HS-5 (cell line): ENCODE measurements at places on chromosomes 2 and 18.

- no peak for DNase-seq
Observed at GRCh38 chr2:16454621-16455020, 211.0 kb downstream of the CYRIA start.

DNA sequence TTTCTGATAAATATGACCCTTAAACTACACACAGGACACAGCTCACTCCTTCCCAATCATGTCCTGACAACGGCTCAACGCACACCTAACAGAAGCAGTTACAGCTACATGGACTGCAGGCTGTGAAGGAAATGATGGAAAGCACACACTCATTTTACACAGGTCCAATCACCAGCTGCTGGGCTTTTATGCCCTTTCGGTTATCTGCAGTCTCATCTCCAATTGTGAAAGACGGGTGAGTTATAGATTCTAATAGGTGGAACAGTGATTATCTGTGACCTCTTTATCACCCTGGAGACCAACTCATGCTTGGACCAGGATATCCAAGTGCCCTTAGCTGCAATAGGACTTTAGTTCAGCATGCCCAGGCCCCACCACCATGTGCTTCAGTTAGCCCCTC, 110.4 kb upstream of the CREB1 start:
- DNase-seq: no peak

DNA sequence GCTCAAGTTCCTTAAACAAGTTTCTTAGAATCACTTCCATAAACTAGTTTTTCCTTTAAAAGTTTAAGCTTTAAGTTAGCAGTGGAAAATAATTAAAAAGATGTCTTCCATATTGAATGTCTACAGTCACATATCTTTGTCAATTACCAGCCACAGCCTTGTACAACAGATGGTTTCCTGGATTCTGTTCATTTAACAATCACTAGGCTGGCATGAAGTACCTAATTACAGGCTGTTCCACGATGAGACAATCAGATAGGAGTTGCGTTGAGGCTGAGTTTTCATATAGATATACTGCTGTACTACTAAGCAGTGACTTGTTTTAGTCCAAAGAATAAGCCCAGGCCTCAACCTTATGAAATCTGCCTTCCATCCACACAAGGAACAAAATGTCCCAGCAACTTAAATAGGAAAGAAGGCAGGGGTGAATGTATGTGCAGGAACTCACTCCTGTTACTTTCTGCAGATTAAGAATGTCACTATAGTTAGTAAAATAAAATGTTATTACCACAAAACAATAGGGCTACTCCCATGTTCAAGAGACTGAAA, 131.0 kb downstream of the ZAP70 start:
- no peak for DNase-seq

GRCh38 chr2:135494503-135494902, 36.5 kb downstream of the ZRANB3 start:
- no peak for DNase-seq

- DNase-seq: no peak
Observed at GRCh38 chr2:20219763-20220380, 5.1 kb downstream of the SDC1 start.

DNA sequence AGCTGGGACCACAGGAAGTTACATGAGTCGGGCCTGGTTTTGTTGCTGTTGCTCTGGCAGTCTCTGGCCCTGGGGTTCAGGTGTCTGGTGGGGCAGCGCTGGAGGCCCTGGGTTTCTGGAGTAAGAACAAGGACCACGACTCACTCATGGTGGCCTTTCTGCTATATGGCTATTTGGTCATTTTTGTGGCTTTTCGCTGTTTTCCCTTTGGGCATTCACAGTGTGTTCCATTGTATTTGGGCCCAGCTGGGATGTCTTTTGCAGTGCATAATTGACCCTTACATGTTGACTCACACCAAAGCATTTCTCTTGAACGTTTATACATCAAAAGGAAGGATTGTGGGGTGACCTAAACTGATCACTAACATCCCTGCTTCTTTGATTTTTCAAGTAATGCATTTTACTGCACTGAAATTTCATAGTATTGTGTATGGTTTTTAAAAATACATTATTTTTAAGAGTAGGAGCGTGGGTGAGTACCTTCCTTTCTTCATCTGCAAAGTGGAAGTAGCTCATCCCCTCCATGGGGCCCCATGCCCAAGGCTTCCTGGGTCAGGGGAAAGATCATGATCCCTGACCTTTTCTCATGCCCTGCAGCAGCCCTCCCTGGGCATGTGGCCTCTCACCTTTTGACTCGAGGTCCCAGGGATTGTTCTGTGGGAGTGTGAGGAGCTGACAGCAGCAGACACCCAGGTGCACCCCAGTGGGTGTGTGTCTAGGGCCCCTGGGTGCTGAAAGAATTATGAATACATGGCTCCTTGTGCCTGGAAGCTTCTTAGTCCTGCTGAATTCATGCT, 225.5 kb downstream of the AGAP1 start:
- DNase-seq: no peak
